ENCODE measurements at places on chromosomes 13 and 19.

GRCh38 chr19:4064496-4065260 lies 2.0 kb downstream of the ZBTB7A start:
- peak; percentile 88 for DNase-seq

GRCh38 chr13:93151277-93151676 lies 75.3 kb upstream of the GPC6 start:
- no peak for DNase-seq

DNA sequence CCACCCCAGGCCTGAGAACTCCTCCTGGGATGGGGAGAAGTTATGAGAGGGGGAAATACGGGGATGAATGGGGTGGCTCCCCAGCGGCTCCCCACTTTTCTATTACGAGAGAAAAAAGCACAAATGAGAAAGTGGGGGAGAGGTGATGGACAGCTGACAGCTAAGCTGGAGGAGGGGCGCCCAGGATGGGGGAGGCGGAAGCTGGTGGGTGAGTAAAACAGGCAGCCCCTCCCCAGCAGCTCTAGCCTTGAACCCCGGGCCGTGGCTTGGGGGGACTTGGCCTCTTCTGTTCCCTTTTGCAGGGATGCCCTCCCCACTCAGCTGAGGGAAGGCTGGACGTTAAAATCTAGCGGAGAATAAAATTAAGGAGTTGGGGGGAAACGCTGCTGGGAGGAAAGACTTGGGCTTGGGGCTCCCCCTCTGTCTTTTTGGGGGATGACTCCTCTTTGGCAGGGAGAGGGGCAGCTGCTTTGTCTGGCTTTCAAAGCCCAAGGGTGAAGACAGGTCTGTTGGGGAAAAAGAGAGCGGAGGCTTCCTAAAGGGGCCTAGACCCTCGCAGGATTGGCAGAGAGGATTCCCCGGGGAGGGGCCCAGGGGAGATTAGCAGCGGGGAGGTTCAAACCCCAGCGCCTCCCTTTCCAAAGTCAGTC lies 1.4 kb upstream of the SAMD1 start:
- DNase-seq, result no peak

DNA sequence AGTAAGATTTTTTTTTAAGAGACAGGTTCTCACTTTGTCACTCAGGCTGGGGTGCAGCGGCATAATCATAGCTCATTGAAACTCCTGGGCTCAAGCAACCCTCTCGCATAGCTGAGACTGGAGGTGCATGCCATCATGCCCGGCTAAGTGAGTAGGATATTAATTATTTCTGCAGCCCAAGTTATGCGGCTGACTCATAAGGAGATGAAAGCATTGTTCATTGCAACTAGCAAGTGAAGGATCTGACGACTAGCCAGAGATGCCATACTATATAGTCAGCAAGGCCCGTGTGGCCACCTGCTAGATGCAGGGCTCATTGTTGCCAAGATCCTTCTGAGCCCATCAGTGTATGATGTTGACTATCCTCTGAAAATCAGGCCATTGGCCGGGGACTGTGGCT lies 45.2 kb downstream of the ABCC4 start:
- DNase-seq, result no peak

DNA sequence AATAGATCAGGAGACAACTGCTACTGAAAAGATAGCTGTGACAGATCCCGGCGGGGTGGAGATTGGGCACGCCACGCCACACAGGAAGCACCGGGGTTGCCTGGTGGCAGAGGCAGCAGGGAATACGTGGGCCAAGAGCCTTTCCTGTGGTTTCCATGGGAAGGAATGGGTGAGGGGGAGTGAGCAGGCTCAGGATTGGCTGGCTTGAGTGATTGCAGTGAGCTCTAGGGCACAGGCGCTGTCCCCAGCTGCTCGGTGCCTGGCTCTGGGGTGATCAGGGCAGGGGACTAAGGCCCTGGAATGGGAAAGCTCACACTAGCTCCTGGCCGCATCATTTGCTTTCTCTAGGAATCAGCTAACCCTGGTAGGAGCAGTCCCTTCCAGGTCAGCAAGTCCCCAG lies 166.1 kb downstream of the USP12 start:
- no peak for DNase-seq

GRCh38 chr13:111911121-111911720 lies 155.7 kb upstream of the SOX1 start:
- no peak for DNase-seq

DNA sequence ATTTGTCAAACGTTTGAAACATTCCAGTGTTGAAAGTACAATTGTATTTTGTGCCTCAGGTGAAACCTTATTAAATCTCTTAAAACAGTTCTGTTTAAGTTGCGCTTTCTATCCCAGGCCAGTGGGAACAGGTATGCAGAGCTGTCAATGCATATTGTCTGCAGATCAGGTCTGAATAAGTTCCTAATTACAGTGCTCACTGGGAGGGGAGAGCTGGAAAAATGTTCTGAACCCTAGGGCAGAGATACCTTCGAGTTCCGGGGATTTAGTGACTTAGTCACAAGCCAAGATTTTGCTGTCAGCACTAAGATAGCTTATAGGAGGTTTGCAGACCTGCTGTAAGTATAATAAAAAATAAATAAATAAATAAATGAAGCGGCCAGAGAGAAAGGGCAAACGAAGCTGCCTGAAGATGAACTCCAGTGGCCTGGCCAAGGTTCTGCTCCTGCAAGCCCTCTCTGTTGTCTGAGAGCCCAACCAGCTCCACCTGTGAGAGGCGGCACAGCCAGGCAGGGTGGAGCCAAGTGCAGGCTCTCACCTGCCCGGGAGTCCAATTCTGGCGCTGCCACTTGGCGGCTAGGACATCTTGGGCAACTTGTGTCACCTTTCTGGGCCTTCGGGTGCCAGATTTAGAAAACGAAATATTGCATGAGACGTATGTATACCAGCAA lies 97.9 kb upstream of the SLC7A1 start:
- DNase-seq, result no peak

DNA sequence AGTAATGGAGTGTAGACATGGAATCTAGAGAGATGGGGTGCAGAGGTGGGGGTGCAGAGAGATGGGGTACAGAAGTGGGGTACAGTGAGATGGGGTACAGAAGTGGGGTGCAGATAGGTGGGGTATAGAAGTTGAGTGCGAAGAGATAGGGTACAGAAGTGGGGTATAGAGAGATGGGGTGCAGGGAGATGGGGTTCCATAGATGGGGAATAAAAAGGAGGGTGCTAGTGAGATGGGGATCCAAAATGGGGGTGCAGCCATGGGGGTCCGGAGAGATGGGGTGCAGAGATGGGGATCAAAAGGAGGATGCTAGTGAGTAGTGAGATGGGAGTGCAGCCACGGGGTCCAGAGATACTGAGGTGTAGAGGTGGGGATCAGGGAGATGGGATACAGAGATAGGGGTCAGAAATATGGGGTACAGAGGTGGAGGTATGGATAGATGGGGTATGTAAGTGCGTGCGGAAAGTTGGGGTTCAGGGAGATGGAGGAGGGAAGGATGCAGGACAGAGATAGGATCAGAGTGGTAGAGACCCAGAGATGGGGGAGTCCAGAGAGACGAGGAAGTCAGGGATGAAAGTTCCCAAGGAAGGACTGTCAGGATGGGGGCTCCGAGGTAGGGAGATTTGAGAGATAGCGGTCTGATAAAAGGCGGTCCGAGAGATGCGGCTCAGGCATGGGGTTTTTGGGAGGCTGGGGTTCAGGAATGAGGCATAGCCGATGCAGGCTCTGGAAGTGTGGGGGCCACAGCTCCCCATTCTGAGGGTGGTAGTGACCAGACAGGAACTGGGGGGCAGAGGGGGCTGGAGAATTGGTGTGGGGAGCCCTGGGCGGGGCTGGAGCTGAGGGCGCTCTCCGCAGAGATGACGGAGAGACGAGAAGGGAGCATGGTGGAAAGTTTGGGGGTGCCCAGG lies 3.4 kb downstream of the PALM3 start:
- DNase-seq, result no peak

DNA sequence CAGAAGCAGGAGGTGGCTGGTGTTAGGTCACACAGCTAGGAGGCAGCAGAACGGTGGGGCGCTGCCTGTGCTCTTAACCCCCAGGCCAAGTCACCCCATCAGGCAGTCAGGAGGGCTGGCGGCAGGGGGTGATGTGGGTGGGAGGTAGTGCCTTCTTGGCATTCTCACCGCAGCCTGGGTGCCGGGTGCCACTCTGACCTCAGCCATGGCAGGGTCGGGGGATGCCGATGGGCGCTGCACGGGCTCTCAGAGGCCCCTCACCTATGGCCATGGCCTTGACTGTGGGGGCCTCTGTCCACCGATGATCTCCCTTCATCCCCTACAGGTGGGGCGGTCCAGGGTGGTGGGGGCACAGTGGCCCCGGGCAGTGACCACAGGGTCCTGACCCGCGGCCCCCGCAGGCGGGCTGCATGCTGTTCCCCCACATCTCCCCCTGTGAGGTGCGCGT lies 5.6 kb downstream of the PTOV1 start:
- DNase-seq, result no peak

DNA sequence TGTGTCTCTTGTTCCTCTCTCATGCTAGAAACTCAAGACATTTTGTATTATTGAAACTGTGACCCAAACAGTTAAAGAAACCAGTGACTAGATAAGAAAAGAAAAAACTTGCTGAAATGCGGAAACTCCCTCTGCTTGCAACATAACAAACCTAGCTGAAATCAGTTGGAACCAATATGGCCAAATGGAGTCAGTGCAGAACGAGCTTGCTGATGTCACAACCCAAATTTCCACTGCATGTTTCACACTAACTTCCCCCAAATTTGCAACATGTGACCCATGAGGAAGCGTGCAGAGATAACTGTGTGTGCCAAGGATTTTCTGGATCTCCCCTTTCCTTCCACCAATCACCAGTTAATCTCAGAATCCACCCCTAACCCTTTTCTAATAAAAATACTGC lies 208.0 kb downstream of the DLEU7 start:
- no peak for DNase-seq

Data from frontal cortex (tissue), 4 donors.